T-helper 9 cell (primary cell): ENCODE measurements at places on chromosomes 12 and 14.

DNA sequence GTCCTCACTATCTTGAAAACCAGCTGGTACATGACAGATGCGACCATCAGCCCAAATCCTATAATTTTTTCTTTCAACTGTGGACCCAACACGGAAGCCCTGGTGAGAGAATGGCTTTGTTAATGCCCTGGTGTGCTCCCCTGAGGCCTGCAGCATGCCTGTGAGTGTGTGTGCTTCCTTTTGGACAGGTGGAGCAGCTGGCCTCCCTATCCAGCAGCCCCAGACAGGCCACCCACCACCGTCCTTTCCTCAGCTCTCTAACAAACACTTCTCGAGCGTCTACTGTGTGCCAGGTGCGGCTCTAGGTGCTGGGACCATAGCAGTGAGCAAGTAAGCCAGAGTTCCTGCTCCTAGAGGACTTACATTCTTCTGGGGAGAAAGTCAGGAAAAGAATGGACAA, 78.9 kb upstream of the GZMB start:
- DNase-seq: no peak

DNA sequence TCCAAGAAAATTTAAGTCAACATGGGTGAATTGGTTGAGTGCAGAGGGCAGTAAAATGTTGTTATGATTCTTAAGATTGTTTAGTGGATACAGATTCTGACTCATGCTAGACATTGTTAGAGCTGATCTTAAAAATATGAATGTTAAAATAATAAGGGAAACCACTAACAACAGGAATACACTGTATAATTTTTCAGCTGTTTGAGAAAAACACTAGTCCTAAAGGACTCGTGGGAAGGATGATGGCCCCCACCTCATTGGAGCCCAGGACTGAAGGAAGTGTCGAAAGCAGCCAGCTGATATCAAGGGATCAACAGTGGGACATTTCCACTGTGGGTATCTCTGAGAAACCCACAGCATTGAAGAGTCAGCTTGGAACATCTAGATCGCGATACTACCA, 82.9 kb upstream of the SCAF11 start:
- no peak for DNase-seq

DNA sequence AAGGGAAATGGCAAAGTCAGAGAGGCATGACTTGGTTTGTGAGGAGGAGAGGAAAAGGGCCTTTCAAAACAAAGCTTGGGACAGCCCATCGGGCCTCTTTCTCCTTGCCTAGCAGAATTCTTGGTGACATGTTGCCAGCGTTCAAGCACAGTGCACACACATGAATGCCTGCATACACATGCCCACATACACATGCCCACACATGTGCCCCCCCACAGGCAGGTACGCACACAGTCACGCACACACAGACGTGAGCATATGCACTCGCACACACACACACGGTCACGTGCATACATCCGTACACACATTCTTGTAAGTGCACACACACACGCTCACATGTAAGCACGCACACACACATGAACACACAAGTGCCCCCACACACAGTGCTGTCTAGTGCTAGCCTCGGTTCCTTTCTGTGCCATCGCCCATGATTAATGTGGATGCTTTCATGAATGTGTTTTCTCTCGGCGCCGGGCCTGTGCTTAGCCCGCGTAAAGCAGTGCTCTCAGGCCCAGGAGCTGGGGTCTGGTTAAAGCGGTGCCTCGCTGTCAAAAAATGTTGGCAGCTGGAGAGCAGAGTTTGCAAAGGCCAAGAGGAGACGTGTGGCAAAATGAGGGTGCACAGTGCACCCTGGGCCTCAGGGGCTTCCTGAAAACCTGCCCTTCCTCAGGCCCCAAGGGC, 328.8 kb upstream of the DIO3 start:
- DNase-seq: no peak

- DNase-seq: no peak
Measured at GRCh38 chr14:105154476-105154871, 14.1 kb downstream of the JAG2 start.

- DNase-seq: peak; percentile 59
Measured at GRCh38 chr12:111438481-111438880, 32.8 kb downstream of the SH2B3 start.
